ENCODE measurements at places on chromosomes 7 and 10. TPM values are rescaled to one million over a fixed set of nuclear protein-coding genes. Genes with fewer than 3 reads are reported as not detected.

DNA sequence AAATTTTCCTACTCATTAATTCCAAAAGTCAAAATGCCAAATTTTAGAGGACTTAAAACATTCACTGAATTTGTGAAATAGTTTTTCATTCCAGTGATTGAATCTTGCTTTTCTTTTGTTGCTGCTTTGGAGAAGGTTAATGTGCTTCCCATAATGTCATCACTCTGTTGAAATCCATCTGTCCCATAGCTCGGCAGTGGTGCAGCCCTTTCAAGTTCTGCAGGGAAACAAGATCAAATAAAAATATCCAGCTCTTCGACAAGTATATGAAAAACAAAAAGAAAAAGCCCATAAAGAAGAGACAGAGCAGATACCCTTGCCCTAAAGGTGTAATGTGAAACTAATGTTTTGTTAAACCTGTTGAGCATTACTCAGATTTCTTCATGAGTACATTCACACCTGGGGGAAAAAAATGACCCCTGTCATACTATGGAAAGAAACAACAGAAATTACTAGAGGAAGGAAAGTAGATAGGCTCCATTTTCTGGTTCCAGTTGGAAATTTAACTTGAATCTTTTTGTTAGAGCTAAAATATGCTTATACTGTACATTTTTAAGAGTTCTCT is 35.1 kb downstream of the AGR3 start:
- DNase-seq: no peak

GRCh38 chr7:96067321-96067720 is 254.6 kb downstream of the SLC25A13 start:
- no peak for DNase-seq

- no peak for DNase-seq
Observed at GRCh38 chr10:45451407-45451806, 77.4 kb downstream of the ALOX5 start.

DNA sequence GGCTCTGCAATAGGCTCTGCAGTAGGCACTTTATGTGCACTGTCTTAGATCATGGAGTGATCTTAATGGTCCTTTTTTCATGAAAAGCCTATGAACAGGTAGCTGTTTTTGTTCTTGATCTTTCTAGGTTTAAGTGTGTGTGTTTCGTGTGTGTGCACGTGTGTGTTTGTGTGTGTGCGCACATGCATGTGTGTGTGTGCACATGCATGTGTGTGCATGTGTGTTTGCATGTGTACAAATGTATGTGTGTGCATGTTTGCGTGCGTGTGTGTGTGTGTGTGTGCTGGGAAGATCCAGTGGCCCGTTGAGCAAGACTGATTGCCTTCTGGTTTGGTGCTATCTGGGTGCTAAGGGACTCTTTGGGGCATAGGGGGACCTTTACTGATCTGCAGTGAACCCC is 334.8 kb downstream of the GLRX3 start:
- DNase-seq: no peak

DNA sequence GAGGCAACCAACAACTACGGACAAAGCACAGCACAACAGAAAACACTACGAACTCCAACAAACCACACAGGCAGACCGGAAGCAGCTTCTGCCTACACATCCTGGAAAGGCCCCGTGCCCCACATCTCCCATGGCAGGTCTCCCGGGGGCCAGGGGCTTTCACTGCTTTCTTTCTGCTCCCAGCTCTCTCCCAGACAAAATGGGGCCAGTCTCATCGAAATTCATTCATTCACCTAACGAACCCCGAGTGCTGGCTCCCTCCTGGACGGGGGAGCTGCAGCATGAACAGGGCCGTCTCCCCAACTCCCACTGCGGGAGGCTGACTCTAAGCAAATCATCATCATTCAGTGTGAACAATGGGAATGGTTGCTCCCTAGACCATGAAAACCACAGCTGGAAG is 47.6 kb upstream of the NANOS1 start:
- no peak for DNase-seq

- DNase-seq: no peak
Observed at GRCh38 chr7:69656077-69656476, 57.8 kb downstream of the AUTS2 start.

GRCh38 chr7:29972315-29972669 is 17.3 kb downstream of the SCRN1 start:
- no peak for DNase-seq

DNA sequence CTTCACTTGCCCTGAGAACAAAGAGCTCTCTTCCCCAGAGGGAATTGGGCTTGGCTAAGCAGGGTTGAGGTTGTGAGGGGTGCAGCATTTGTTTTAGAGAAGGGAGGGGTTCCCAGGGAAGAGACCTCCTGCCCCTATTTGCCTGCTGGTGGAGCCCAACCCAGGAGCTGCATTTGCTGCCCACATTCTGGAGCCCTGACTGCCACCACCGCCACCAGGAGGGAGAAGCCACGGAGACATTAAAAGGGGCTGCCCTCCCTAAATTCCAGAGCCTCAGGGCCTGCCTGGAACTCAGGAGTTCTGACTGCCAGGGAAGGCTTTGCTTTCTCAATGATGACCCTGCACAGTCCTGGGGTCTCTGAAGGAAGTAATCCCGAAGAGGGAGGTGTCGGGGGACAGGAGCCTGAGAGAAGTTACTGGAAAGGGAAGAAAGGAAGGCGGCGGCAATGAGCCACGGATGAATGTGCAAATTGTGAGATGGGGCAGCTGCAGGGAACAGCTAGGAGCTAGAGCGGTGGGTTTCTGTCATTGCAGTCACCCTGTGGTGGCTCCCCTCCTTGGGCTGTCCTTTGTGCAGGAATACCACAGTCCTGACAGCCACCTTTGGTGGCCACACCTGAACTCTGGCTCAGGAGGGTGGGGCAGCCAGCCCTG is 51.3 kb downstream of the NEURL1 start:
- DNase-seq: no peak

The TAS2R41 gene
- total RNA-seq: not detected

The PTF1A gene
- not detected for total RNA-seq

The FOXP2 gene
- 23.1 TPM for total RNA-seq

The SPDYE1 gene
- total RNA-seq: not detected

The PAX4 gene
- not detected for total RNA-seq

The TEX36 gene
- total RNA-seq: not detected

The TMEM248 gene
- 83.0 TPM for total RNA-seq

The EMX2 gene
- 4.7 TPM for total RNA-seq

The GHRHR gene
- not detected for total RNA-seq

The SFTPA1 gene
- total RNA-seq: not detected

The FAM25C gene
- not detected for total RNA-seq

Measured in chondrocyte (in vitro differentiated cells).